Activated T-helper 9 cell treated with anti-CD3 and anti-CD28 coated beads, Interleukin-2, amount 50 U/mL, for 16 hours (primary cell): ENCODE measurements at places on chromosomes 4 and X.

DNA sequence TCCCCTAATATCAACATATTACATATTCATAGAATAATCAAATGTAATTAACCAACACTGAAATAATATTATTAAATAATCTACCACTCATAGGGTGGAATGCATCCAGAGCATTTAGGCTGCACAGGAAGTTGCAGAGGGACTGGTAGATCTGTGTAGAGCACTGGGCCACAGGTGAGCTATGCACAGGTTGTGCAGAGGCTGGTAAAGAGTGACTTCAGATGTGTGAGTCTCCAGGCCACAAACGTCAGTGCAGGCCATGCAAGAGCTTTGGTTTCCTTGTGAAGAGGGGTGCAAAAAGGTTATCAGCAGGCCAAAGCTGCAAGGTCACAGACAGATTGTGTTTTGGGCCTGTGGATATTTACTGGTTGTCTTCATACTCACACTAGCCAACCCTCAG lies 25.5 kb upstream of the MANBA start:
- DNase-seq, result no peak

DNA sequence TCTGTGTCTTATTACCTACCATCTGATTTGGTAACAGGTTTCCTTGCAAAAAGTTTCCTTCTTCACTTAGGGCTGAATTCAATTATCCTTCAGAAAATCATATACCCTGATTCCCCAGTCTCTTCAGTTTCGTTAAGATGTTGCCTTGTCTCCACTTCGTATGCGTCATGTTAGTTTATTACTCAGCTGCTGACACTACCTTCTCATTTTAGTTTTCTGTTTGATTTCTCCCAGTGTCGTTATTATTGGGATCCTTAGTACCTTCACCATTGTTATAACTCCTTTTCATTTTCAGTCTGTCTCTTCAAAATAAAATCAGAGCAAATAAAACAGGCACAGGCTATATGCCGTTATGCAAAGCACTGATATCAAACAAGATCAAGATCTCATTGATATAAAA lies 87.5 kb upstream of the RBPJ start:
- no peak for DNase-seq

GRCh38 chrX:16828124-16828908 lies 41.8 kb downstream of the RBBP7 start:
- DNase-seq, result no peak

DNA sequence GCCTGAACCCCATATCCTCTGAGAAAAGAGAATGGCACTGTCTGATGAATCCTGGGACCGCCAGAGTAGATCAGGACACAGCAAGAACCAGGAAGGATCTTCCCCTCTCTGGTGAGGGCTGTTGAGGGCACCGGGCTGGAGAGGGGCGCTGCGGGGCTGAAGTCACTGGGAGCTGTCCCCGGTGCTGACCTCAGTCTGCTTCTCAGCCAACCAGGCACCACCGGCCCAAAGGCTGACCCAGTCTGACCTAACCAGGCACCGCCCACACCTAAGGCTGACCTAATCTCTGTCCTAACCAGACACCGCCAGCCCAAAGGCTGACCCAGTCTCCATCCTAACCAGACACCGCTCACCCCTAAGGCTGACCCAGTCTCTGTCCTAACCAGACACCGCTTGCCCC lies 82.8 kb downstream of the CPZ start:
- DNase-seq, result no peak

DNA sequence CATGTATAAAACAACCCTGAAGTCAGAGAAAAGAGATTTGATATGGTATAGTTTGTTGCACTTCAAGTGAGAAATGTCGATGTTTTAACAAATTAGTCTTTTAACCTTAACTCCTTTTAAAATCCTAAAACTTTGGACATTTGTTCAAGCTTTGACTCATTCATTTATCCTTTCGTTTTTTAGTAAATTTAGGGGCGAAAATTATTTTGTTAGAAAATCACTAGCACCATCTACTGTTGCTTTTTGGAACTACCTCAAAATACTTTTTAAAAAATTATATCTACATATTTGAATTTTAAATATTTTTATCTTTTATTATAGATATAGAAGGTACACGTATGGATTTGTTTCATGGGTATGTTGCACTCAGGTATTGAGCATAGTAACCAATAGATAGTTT lies 165.1 kb upstream of the POF1B start:
- DNase-seq, result no peak

DNA sequence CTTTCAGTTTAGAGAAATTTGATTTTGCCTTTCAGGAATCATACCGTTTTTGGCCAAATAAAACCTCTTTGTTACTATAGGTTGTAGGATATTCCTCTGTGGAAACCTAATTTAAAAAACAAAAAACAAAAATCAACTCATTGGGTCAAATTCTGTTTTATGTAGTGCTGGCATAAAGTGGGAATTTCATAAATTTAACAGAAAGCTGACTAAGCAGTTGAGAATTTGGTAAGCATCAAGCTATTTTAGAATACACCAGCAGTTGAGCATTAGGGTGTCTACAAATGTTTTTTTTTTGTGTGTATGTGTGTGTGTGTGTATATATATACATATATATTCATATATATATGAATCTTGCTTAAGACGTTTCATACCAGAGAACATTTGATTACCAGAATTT lies 47.4 kb downstream of the C4orf33 start:
- no peak for DNase-seq

DNA sequence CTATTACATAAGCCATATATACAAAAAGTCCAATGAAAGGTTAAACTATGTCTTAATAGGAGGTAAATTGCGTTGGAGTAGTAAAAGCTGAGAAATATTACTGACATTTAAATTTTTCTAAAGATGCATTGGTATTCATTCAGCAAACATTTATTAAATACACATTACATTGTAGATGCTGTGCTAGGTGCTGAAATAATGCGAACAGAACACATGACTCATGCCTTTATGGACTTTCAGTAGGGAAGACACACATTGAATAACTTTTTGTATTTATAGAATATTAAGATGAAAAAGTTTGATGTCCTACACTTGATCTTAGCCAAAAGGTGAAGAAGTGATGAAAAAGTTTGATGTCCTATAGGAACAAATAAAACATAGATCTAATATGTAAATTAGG lies 871.1 kb upstream of the SLIT2 start:
- no peak for DNase-seq

GRCh38 chrX:69133921-69134542 lies 31.2 kb downstream of the PJA1 start:
- no peak for DNase-seq

- DNase-seq, result no peak
Measured at GRCh38 chr4:127344071-127344470, 288.7 kb upstream of the INTU start.

- no peak for DNase-seq
Measured at GRCh38 chrX:109463784-109464183, 18.1 kb downstream of the GUCY2F start.

DNA sequence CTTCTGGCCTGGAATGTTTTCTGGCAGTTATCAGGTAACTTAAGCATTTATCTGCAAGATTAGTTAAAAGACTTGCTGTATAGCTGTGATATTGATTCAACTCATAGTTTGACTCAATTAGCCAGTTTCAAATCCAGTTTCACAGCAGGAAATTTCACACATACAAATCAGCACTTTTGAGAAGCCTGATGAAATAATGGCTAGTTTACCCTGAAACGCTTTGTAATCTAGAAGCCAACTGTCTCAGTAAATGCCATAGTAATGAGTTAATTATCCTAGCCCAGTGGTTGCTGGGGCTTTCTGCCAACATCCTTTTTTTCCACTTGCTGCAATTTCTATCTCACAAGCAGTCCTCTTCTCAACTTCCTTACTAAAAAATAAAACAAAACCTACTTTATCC lies 53.1 kb downstream of the ARHGEF38 start:
- no peak for DNase-seq

DNA sequence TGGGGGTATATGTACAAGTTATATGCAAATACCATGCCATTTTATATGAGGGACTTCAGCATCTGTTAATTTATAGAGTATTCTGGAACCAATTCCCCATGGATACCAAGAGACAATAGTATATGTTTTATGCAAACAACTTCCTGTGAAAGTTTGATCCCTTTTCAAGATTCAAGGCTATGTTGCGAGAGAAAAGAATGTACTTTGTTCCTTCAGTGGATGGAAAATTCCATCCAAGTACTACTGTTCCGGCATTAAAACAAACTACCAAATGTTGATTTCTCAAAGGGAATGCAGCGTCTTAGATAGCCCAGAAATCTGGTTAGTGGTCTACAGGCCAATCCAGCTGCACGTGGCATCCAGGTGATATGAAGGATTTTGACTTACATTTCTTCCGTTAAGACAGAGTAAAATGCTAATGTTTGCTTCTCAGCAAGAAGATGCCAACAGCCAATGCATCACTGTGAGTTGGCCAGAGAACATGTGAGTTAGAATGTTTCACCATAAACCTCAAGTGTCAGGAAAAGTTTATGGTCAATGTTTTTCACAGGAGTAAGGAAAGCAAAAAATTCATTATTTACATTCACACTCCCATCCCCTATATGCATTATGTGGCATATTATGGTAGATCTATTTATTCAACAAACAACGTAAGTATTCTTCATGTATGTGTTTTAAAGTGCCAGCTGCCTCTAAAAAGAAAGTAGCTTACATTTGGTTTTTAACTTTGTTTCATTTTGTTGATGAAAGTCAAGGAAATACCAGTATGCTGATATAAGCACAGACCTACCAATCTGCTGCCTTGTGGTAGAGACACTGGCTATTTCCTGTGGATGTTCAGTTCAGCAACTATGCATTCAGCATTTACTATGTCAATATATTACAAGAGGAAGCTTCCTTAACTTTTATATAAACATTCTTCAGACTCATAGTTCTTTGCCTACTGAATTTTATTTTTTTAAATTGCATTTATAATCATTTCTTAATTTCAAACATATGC lies 44.4 kb downstream of the METTL14 start:
- DNase-seq, result no peak

GRCh38 chrX:14505648-14506047 lies 23.7 kb upstream of the GLRA2 start:
- DNase-seq, result no peak

DNA sequence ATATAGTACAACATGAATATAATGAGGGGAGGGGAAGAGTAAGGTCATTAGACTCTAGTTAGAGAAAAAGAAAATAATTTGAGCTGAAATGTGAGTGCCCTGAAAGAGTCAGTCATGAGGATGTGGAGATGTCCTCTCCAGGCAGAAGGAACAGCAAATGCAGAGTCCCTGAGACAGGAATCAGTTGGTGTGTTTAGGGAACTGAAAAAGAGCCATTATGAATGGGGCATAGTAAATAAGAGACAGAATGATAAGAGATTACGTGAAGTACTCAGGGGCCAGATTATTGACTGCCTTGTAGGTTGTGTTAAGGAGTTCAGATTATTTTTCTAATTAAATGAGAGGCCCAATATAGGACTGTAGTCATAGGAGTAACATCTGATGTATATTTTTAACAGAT lies 147.0 kb downstream of the PDLIM5 start:
- DNase-seq, result no peak

DNA sequence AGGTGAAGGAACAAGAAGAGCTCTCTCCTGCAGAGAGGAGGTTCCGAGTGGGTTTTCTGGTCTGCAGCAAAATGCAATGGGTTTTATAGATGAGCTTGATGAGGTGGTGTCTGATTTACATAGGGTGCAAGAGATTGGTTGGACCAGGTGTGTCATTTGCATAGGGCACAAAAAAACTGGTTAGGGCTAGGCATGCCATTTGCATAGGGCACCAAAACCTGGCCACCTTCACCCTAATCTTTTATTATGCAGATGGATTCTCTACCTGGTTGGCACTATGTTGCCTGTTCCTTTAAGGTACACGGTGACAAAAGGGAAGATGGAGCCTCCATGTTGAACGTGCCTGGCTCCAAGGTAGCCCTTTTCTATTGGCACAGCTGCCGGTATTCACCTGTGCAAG lies 94.5 kb upstream of the PRKX start:
- no peak for DNase-seq

- DNase-seq, result no peak
Measured at GRCh38 chr4:156191044-156191781, 237.5 kb upstream of the CTSO start.

- no peak for DNase-seq
Measured at GRCh38 chr4:1050486-1051213, 39.2 kb downstream of the FGFRL1 start.

- no peak for DNase-seq
Measured at GRCh38 chrX:45233531-45233930, 32.9 kb upstream of the DIPK2B start.

DNA sequence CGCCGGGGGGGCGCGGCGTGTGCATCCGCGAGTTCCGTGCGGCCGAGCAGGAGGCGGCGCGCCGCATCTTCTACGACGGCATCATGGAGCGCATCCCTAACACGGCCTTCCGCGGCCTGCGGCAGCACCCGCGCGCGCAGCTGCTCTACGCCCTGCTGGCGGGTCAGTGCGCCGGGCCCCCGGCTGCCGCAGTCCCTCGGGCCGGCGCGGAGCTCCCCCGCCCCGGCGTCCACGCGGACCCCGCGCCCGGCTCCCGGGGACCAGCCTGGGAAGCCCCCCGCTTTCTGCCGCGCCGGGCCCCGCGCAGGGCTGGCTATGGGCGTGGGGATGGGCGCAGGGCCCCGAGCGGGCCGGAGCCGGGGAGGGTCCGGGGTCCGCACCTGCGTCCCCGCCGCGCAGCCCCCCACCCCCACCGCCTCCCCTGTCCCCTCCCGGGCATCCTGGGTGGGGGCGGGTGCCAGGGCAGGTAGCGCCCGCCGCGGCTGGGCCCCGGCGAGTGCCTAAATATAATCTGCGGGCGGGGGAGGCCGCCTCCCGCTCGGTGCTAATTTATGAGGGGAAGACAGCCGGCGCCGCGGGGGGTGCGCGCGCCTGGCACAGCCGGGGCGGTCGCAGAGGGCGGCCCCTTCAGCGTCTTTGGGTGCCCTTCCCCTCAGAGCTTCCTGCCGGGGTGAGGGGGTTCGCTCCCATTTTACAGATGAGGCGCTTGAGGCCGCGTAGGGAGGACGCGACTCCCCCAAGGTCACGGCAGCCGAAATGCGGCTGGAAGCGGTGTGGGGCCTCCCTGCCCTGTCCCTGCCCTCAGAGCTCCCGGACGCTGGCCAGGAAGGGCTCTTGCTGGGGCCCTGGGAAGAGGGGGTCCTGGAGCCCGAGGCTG lies 837 bp downstream of the NAT8L start:
- no peak for DNase-seq

DNA sequence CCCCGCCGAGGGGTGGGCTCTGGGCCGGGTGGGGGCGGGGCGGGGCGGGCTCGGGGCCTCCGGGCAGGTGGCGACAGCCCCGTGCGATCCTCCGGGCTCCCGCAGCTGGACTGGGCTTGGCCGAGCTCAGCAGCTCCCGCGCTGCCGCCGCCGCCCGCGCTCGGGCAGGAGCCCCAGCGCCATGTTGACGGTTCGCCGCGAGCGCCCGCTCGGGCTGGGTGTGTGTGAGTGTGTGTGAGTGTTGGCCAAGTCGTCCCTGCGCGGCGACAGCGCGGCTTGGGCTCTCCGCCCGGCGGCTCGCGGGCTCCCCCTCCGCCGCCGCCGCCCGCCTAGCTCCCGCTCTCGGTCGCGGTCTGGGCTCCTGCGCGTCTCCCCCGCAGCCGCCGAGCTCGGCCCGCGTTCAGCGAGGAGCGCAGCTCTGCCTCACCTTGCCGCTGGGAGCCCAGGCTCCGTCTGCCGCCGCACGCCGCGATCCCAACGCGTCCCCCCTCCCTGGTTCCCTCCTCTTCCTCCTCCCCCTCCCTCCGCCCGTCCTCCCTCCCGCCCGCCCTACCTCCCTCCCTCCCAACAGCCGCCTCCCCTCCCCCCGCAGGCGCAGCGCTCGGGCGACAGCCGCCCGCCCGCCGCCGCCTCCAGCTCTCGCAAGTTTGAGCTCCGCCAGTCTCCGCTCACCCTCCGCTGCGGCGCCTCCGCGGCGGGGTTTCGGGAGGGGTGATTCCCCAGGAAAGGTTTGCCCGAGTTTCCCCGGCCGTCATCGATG lies at the start of gene BCOR:
TSS of gene BCOR (minus strand) at position 455 of the 760 bp plus-strand sequence. CDS start 20,029 bp downstream, outside the sequence.
- peak; percentile 63 for DNase-seq
